A549 (cell line): ENCODE measurements at places on chromosomes 2 and 18. TPM values are rescaled to one million over a fixed set of nuclear protein-coding genes. Genes with fewer than 3 reads are reported as not detected.

The VPS4B gene
- 20.6 to 21.8 TPM (median 21.8 TPM) in 3 replicates for polyA plus RNA-seq

The PRSS56 gene
- polyA plus RNA-seq = 0.07 TPM in 1 of 3 replicates, not detected in the others

GRCh38 chr2:70006447-70006784, 45.0 kb upstream of the ASPRV1 start:
- no peak for DNase-seq

DNA sequence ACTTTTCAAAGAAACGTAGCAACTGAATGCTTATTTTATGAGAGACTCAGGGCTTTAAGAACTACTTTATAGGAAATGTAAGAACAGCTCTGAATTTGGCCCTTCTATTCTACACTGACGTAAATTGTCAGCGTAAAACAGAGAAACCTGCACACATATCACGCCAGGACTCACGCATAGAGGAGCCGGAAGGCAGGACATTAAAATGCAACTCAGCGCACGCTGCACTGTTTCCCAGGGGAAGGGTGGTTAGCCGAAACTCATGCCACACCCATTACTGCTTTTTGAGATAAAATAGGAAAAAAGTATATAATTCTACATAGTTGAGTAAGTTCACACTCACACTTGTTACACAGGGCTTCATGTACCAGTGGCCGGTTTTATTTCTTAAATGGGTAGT, 7.4 kb downstream of the TUBB6 start:
- no peak for DNase-seq

The ACMSD gene
- not detected in 3 replicates for polyA plus RNA-seq
